ENCODE measurements at places on chromosomes 3 and 15.

GRCh38 chr3:82410366-82410765, 648.9 kb upstream of the GBE1 start:
- no peak for DNase-seq

DNA sequence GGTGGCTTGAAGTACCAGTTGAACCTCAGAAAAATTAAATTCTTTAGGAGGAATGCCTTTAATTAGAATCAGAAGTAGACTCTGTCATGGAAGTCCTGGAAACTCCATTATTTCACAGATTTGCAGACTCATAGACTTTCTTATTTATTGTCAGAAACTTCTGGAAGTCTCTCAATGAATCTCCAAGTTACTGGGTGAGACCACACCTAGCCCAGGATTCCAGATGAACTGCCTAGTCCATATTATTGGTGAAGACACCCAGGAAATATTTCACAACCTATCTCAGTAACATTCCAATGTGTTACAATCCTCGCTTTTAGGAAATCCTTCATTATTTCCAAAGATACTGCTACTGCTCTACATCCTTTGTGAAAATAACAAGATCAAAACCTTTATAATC, 6.5 kb upstream of the THBS1 start:
- no peak for DNase-seq

DNA sequence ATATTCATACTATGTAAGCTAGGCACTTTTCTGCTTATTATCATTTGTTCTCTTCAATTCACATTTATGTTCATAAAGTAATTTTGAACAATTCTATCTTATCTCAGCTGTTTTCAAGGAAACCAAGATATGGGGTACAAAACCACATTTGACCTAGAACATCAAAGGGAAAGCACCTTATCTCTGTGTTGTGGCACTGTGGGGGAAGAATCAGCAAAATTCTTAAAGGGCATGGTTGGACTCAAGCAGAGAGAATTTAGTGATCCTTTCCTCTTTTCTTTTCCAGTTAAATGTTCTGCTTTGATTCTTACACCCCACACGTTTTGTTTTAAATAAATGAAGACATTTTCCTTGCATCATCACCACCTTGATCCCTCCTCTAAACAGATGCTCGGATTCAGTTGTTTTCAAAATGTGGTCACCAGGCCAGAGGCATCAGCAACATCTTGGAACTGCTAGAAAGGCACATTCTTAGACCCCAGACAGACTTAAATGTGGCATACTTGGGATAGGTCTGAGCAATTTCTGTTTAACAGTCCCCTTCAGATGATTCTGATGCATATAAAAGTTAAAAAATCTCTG, 128.4 kb upstream of the TP63 start:
- DNase-seq = no peak

DNA sequence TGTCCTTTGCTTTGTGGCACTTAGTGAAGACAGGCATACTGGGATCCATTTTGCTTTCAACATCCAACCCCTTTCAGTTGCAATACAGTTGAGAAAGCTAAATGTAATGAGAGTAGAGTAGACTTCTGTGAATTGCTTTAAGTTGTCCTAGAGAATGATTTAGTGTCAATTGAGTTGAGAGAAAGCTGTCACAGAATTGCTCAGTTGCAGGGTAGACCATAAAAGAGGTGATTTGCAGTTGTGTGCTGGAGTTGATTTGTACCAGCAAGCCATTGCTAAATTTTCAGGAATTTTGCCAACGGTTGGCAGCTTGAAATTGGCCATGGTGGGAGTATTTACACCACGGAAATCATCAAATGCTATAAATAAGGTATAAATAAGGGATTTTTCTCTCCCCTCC, 2.2 kb downstream of the ABHD5 start:
- no peak for DNase-seq

DNA sequence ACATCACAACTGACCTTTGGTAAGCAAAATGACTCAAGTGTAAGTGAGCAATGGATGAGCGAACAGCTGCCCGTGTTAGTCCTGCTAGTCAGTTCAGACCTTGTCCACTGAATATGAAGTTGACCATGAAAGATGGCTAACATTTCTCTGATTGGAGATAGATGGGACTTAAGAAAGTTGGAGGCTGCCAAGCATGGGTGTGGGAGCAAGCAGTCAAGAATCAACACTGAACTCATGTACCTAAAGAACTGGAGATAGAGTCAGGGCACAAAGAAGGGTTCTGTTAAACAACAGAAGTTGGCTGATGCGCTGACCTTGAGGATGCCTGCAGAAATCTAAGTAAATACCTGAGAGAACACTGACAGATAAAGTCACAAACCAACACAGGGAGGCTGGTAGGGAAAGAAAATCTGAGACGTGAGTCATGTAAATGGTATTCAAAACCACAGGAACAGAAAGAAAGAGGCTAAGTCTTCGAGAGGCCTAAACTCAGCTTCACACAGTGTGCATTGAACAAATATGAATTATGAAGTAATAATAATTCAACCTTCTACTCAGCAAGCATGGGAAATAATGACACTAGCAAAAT, 30.7 kb upstream of the ANPEP start:
- DNase-seq = no peak
